Stimulated activated CD4-positive, alpha-beta T cell treated with anti-CD3 and anti-CD28 coated beads, Interleukin-1b, Interleukin-23, amount 100 ng/mL, for 24 hours (primary cell): ENCODE measurements at places on chromosomes 16 and 17.
A peak's percentile ranks its signal among the peaks of the same experiment; 100 is the strongest.

DNA sequence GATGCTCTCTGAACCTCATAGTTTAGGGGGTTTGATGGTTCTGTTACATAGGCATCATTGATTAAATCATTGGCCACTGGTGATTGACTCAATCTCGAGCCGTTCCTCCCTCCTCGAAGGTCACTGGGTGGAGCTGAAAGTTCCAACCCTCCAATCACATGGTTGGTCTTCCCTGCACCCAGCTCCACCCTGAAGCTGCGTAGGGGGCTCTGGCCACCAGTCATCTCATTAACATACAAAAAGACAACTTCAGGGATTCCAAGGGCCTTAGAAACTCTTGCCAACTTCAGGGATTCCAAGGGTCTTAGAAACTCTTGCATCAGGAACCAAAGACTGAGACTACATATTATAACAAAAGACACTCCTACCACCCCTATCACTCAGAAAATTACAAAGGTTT, 306.5 kb upstream of the TNRC6C start:
- DNase-seq = no peak

- DNase-seq = no peak
Observed at GRCh38 chr17:81396722-81397313, 1.6 kb downstream of the BAHCC1 start.

- DNase-seq = no peak
Observed at GRCh38 chr16:31355431-31356100, 590 bp downstream of the ITGAX start.

GRCh38 chr16:65988024-65988595, 378.4 kb upstream of the CDH5 start:
- DNase-seq = no peak

DNA sequence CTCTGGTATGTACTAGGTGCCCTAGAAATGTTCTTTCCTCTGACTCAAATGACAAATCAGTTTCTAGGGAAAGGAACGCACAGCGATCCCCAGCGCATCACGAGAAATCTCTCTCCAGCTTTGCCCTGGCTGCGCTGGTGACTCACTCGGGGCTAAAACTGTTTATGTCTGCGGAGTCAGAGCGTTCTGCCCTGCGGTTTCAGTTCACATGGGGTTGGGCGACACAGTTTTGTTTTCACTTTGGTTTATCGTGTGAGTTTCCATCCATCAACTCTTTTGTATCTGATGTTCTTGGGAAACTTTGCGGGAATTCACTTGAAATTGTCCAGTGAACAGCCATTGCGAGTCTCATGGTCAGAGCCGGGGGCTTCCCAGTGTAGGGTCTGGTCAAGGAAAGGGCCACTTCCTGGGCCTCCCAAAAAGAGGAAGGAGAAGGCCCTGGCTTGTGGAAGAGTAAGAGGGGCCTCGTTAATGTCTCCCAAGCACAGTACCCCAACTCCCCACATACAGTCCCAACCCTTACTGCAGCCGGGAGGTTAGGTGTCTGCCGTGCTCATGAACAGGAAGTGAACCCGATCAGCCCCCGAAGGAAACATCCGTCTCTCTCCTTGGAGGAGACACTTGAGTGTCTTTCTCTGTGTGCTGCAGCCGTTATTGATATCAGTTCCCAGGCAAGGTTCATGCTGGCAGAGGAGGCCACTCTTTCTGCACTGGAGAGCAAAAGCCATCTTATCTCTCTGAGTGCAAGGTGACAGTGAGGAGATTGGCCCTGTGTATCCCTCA, 643.2 kb downstream of the WWOX start:
- peak; percentile 41 for DNase-seq

GRCh38 chr17:7416323-7416722, 3.8 kb upstream of the SPEM1 start:
- DNase-seq = no peak

GRCh38 chr16:23082161-23082788, 67.0 kb downstream of the USP31 start:
- DNase-seq = no peak

- DNase-seq = no peak
Observed at GRCh38 chr16:86538196-86538780, 16.7 kb downstream of the MTHFSD start.

GRCh38 chr16:58409316-58409973, 17.2 kb downstream of the GINS3 start:
- no peak for DNase-seq

DNA sequence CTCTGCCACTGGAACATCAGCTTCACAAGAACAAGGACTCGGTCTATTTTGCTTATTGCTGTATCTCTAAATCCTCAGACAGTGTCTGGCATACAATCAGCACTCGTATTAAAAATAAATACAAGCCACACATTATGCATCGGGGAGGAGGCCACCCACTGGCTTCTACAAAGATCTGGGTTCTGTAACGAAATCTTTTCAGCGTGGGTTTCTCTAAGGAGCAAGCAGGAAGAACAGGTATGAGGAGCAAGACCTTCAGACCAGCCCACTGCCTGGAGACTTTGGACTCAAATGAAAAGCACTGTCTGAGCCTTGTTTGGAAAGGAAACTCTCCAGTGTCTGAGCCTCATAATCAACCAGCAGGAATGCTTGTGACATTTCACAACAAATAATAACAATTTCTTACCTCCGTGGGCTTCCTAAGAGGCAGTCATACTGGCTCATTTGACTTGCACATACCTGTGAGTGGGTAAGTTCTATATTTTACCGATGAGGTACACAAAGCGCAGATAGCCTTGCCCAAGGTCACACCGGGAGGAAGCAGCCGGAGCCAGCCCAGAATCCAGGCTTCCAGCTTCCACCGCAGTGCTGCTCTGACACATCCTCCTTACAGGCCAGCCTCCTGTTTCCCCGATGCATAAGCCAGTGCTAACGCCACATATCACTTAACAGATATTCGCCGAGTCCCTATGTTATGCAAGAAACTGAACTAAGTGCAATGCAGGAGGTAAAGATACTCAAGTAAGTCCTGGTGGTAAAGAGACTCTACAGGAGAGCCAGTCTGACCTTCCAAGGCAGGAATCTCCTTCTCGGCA, 118.6 kb upstream of the TNRC6C start:
- no peak for DNase-seq

DNA sequence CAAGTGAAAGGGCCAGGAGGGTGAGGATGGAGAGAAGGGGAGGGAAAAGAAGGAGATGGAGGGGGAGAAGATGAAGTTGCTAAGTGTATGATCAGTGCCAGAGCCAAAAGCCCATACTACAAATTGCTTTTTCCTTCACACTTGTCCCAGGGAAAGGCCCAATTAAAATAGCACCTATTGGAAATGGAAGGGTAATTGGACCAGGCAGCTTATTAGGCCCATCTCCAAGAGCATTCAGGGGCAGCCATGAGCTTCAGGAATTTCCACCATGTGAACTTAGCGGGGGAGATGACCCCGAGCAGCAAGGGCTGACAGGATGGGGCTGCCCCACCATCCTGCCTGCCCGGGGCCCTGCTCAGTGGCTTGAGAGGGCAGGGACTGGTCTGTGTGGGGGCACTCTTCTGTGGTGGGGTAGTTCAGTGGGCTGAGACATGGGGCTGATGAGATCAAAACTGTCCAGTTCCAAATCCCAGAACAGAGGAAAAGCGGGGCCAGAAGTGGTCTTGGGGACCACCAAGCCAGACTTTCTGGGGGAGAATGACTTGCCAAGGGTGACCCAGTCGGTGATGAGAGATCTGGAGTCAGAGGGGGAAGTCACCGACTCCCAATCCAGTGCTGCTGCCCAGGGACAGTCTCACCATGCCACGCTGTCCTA, 27.5 kb downstream of the GOSR2 start:
- no peak for DNase-seq

DNA sequence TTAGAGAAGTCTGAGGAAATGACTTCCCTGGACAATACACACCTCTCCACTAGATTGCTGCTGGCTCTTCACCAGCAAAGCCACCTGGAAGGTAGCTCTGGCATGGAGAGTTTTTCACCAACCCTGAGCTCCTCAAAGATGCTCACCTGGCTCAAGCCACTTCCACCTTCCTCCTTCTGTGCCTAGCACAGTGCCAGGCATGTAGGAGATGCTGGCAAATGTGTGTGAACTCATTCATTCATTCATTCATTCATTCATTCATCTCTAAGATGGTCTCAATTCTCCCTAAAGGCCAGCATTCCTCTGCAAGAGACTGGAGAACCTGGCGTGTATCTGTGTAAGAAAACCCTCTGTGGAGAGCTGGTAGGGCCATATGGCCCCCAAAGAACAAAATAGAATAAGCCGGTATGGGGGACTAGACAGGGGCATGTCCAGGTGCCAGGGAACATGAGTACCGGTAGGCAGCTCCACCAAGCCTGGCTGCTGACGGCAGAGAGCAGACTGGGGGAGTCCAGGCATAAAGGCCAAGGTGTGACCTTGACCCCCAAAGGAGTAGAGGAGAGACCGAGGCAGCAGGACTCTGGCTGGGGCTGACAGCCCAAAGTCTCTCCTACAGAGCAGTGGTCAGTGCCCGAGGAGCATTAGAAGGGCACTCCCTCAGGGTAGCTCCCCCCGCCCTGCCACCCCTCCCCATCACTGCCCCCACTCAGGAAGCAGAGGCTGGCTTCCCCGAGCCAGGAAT, 132.2 kb upstream of the TNRC6C start:
- no peak for DNase-seq

GRCh38 chr17:78783711-78784324, 1.7 kb upstream of the CYTH1 start:
- no peak for DNase-seq

DNA sequence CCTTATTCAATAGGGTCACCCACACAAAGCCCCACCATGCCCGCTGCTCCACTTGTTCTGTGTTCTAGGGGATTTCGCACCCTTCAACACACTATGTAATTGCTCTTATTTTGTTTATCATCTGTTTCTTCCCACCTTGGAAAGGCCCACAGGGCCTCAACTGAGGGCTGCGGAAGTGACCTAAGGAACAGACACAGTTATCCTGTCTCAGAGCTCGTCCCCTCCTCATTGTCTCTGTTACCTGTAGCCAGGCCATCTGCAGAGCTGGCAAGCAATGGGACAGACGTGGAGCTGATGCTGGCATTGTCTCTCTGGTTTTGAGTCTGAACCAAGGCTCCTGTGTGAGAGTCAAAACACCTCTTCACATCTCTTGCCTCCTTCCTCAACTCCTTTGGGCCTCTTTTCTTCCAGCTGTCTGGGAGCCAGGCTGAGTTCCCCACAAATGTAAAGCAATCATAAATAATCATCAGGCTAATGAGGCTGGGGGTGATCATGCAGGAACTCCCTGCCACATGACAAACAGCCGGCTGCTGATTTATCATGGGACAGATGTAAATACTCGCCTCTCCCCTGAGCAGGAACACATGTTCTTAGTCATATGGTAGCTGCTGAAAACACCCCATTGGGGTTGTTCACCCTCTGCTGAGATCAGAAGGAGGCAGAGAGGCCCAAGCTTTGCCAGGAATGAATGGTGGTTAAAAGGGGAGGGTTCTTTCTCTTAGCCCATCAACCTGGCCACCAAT, 71.9 kb downstream of the AXIN2 start:
- DNase-seq = no peak

DNA sequence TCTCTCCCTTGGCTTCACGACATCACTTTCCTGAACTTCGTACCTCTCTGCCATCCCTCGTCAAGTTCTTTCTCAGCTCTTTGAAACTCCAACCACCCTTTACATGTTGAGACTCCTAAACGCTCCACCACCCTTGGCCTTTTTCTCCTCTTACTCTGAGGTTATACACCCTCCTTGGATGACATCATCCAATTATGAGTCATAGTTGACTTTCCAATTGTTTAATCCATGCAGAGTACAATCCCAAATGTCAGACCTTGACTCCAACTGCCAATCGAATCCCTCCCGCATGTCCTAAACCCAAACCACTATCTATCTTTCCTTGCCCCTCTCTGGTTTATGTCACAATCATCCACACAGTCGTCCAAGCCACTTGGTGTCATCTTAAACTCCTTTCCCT, 18.4 kb upstream of the C16orf82 start:
- DNase-seq = no peak

- no peak for DNase-seq
Observed at GRCh38 chr16:88306860-88307545, 75.8 kb upstream of the ZNF469 start.

- no peak for DNase-seq
Observed at GRCh38 chr17:60080545-60080944, 1.8 kb upstream of the HEATR6 start.

DNA sequence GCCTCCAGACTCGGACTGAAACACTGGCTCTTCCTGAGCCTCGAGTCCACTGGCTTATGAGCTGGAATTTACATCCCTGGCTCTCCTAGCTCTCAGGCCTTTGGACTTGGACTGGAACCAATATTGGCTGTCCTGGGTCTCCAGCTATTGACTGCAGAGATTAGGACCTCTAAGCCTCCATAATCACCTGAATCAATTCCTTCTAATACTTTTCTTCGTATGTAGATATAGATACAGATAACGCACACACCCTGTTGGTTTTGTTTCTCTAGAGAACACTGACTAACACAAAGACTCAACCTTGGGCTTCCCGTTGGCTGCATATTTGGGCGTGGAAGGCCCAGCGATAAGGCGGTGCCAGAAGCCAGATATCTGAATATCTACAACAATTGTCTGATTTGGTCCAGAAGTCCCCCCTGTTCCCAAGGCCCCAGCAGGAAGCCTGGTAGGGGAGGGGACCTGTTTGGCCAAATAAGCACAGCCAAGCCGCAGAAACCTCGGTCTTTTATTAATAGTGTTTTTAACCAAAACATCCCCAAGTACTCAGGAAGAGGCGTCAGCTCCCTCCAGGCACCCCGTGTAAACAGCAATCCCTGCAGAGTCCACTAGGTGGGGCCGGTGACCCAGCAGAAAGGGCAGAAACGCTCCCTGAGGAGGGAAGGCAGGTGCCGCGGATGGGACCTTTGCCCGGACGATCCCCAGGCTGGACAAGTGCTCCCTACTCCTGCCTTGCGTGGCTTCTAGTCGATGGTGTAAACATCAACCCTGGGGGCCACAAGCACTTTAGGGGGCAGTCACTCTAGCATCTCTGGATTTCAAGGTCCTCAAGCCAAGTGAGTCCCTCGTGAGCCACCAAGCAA, 57.0 kb downstream of the ABR start:
- peak; percentile 80 for DNase-seq

DNA sequence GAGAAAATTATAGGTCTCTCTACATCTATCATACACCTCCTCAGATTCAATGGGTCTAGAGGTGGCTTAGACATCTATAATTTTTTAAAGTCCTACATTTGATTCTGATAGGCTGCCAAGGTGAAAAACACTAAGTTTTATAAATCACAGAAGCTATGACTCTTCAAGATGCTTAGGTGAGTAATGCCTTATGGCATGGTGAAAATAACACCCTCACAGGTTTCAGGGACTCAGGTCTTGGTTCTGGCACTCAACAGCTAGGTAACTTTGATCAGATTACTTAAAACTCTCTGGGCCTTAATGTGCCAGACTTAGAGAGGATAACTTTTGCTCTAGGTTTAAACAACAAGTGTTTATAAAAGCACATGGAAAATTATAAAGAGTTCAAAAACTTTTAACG, 2.0 kb upstream of the COX10 start:
- DNase-seq = no peak
